NCI-H1105 treated with DMSO at 0.1 percent for 48 hours (cell line): ENCODE measurements at places on chromosomes 7 and 10.
A peak's percentile ranks its signal among the peaks of the same experiment; 100 is the strongest.

- no peak for DNase-seq
Observed at GRCh38 chr10:70536196-70536861, 57.8 kb downstream of the PALD1 start.

- no peak for DNase-seq
Observed at GRCh38 chr7:16961641-16962040, 79.9 kb upstream of the AGR3 start.

DNA sequence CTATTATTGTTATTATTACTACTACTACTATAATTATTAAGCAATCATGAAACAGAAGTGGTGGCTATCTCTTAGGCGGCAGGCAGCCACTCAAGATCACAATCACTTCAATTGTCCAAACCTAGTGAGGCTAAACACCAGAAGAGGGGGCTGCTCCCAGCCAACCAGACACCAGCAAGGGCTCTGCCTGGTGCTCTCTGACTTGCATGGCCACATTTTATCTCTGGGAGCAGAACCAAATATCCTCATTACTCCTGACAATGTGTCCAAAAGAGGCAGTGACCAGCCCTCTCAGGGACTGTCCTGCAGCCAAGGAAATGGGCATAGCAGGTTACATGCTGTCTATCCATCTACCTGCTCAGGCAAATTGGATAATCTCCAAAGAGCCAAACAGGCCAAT, 187.4 kb upstream of the PDE1C start:
- DNase-seq, result peak; percentile 31

DNA sequence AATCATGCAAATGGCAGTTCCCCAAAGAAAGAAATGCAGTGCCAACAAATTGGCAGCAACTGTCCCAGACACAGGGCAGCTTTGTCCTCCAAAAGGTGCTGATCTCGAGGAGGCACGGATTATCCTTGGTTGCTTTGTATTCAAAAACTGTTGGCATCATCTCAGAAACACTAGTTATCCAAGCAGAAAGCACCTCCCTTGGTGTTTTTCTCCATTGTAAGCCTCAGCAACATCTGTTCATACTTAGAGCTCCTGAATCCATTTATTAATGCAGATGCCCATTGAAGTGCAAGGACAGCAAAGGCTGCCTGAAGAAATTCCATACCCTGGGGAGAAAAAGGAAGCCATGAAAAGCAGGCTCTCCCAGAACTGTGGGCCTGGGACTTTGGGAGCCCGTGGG, 1.1 kb upstream of the NPS start:
- no peak for DNase-seq

- no peak for DNase-seq
Observed at GRCh38 chr10:103718247-103718620, 137.1 kb downstream of the SH3PXD2A start.

DNA sequence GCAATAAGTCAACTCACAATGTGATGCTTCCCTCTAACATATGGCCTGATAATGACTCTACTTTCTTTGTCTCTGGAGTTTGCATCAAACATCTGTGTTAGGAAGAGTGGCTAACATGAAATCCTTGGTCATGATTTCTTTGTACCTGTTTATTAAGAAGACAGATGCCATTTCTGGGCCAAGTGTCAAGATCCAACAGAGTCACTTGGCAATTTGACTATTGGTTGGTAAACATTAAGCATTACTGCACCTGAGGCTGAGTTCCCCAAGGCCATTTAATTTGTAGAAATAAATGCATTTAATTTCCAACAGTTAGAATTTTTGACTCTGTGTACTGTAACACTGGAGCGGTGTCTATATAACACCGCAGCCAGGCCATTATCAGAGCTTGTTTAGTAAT, 403.7 kb downstream of the GALNT17 start:
- no peak for DNase-seq

DNA sequence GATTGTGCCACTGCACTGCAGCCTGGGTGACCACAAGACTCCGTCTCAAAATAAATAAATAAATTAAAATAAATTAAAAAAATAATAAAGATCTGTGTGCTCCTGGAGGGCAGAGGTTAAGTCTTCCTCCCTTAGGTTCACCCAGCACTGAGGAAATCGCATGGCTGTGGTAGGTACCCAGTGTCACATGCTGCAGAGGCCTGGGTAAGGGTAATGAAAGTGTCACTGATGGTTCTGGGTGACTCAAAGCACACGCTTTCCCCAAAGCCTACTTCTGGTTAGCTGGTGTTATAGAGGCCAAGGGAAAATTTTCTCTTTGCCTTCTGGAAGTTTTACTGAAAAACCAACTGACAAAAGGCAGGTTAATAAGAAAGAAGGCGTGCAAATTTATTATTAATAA, 88.8 kb upstream of the ITGB1 start:
- DNase-seq, result no peak

DNA sequence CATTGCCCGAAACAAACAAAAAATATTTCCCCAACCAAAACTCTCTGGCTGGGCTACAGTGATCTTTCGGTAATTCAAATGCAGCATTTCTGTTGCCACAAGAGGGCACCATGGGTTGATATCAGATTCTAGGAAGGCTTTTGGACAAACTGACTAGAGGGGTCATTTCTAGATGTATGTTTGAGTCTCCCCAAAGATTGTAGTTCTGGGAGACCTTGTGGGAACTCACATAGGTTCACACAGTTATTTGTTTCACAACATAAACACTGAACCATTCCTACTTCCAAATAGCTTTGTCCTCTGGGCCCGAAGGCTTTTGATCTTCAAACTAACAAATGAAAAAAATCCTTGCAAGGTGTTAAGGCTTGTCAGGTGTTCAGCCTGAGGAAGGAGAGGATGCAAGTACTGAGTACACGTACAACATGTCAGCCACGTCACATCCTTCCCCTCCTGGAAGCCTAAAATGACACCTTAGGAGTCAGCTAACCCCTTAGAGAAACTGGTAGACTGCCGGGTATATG, 37.0 kb upstream of the IL15RA start:
- no peak for DNase-seq

DNA sequence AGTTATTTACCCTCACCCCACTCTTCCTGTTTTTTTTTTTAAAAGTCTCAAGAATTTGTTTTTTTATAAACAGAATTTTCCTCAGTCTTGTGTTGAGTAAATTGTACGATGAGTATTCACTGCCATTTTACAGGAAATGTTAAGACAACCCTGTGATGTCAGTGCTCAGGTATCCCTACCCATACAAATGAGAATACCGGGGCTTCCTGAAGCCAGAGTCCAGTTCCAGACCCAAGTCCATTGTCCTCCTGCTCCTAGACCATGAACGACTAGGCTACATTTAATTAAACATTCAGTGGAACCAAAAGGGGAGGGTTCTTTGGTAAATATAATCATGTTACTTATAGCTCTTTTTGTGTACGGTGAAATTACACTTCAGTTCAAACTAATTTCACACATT, 79.2 kb downstream of the GNAI1 start:
- DNase-seq, result no peak

DNA sequence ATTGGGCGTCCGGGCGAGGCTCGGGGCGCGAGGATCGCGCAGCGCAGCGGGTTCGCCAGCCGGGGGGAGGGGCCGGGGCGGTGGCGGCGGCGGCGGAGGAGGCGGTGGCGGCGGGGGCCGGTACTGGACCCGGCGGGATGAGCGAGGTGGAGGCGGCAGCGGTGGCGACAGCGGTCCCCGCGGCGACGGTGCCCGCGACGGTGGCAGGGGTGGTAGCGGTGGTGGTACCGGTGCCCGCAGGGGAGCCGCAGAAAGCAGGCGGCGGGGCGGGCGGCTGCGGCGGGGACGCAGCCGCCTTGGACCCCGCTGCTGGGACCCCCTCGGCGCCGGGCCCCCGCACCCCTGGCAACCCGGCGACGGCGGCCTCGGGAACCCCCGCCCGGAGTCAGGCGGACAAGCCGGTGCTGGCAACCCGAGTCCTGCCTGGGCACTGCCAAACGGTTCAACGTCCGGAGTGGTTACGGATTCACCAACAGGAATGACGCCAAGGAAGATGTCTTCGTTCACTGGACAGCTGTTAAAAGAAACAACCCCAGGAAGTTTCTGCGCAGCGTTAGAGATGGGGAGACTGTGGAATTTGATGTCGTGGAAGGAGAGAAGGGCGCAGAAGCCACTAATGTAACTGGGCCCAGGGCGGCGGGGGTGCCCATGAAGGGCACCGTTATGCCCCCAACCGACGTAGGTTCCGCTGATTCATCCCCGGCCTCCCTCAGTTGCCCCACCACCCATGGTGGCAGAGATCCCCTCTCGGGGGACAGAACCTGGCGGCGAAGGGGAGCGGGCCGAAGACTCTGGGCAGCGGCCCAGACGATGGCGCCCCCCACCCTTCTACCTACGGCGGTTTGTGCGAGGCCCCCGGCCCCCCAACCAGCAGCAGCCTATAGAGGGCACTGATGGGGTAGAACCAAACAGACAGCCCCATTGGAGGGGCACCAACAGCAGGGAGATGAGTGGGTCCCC, 100.3 kb upstream of the CPXM2 start:
- no peak for DNase-seq

DNA sequence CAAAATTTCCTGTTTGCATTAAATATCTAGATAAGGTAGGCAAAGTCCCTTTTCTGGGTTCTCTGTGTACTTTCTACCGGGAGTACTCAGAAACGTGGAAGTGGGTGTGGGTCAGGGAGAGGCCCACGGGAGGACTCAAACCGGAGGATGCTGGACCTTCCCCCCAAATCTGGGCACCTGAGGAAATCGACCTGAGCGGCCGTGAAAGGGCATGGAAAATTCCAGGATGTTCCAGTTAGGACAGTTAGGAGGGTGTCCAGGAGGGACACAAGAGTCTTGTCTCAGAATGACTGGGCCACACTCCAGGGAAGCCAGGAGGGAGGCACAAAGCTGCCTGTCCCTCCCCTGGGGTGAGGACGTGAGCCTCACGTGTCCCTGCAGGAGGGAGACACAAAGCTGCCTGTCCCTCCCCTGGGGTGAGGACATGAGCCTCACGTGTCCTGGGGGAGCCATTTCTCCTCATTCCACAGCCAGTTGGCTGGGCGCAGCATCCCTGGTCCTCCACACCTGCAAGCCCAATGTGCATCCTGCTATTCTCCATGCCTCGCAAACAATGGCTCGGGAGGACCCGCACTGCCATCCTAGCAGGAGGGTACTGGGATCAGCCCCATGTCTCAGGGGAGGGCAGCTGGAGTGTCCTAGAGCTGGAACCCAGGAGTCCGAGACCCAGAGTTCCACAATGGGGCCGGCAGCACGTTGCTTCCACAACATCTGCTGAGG, 190.5 kb upstream of the PPP2R2D start:
- no peak for DNase-seq

DNA sequence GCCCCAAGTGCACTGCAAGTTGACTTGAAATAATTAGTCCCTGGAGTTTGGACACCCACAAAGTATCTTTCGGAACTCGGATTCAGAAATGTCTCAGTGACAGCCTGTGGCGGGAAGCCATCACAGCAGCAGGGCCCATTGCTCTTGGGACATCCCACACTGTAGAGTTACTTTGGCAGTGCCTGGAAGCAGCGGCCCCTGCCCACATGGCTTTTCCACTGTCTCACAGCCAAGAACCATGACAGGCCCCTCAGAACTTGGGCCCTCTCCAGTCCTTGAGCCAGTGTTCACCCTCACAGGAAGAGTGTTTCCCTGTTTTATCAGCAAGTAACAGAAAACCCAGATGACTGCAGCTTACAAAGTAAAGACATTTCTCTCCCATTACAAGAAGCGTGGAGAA, 477.0 kb upstream of the GALNT17 start:
- no peak for DNase-seq

DNA sequence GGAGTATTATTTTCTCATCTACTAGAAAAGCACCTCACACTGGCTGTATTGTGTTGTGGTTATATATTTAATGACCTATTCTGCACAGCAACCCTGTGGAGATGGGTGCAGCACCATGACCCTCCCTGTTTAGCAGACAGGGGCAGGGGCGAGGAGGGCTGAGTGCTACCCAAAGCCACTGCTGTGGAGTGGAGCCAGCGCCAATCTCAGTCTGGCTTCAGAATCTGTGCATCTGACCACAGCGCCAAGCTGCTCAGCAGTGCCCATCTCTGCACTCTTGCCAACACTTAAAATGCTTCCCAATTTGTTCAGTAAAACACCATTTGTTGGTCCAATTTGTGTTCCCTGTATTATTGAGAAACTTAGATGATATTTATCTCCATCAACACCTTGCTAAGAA, 239.1 kb downstream of the ZMYND11 start:
- peak; percentile 19 for DNase-seq

- DNase-seq, result no peak
Observed at GRCh38 chr7:7219216-7219615, 36.9 kb downstream of the C1GALT1 start.

DNA sequence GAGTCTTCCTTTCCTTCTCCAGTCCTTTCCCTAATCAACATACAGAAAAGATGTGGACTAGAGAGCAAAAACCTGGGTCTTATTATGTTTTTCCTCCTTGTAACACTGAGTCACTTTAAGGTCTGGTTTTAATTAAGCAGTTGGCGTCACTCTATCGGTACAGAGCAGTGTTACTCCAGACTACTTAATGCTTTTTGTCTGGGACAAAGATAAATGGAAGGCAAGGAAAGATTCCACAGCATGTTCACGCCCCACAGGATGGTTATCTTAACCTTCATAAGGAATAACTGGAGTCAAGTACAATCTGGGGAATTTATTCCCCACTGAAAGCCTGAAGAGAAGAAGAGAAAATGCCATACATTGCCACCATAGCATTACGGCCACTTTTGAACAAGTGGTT, 145.7 kb downstream of the ELAPOR2 start:
- no peak for DNase-seq

GRCh38 chr10:27088119-27089044, 11.9 kb downstream of the ANKRD26 start:
- DNase-seq, result no peak

DNA sequence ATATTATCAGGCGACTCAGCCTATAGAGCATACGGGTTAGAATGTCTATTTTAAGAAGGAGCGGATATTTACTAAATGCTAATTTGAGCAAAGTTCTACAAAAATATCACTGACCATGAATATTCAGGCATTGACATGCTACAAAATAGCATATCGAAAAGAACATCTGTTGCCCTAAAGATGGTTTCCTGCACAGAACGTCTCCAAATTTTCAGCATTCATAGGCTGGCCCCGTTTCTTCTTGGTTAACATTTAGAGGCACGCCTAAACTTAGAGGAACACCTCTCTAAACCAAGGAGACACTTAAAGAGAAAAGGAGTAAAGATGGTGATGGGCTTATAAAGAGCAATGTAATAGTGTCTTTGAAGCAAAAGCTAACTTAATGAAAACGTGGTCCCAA, 1.3 kb upstream of the MINPP1 start:
- no peak for DNase-seq

DNA sequence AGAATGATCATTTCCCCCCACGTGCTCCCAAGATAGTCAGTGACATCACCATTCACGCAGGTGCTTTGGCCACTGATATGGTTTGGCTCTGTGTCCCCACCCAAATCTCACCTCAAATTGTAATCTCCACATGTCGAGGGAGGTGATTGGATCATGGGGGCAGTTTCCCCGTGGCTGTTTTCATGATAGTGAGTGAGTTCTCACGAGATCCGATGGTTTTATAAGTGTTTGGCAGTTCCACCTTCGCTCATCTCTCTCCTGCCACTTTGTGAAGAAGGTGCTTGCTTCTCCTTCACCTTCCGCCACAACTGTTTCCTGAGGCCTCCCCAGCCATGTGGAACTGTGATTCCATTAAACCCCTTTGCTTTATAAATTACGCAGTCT, 205.4 kb upstream of the SH2B2 start:
- no peak for DNase-seq
